Bronchus fibroblast of lung (primary cell): ENCODE measurements at places on chromosomes 5 and 9. TPM values are rescaled to one million over a fixed set of nuclear protein-coding genes. Genes with fewer than 3 reads are reported as not detected.

The DHX29 gene
- 20.7 and 25.4 TPM in 2 replicates for total RNA-seq

The SLC4A9 gene
- total RNA-seq = not detected in 2 replicates

The PCDHGC4 gene
- 0.17 and 0.30 TPM in 2 replicates for total RNA-seq

The CDX1 gene
- total RNA-seq = not detected in 2 replicates

The CDKN2B-AS1 gene
- total RNA-seq = 0.84 and 0.89 TPM in 2 replicates

The CDH10 gene
- total RNA-seq = 0.15 TPM in 1 of 2 replicates, not detected in the other

The DMRT2 gene
- total RNA-seq = not detected in 2 replicates

The TXNDC8 gene
- not detected in 2 replicates for total RNA-seq

The SDHA gene
- total RNA-seq = 98.5 and 110 TPM in 2 replicates

The PRR16 gene
- 23.9 and 28.1 TPM in 2 replicates for total RNA-seq

The ADGRV1 gene
- 0.17 TPM in 1 of 2 replicates, not detected in the other for total RNA-seq

The NUTM2F gene
- total RNA-seq = not detected in 2 replicates

The OGN gene
- 0.15 and 0.17 TPM in 2 replicates for total RNA-seq

The HTR1A gene
- not detected in 2 replicates for total RNA-seq

The FOXD4L3 gene
- total RNA-seq = not detected in 2 replicates

The MEIKIN gene
- total RNA-seq = not detected in 2 replicates

The CDC20B gene
- not detected in 2 replicates for total RNA-seq

The FOXD4L4 gene
- not detected in 2 replicates for total RNA-seq

The CDH6 gene
- total RNA-seq = 0.30 and 0.34 TPM in 2 replicates

The LCN15 gene
- total RNA-seq = not detected in 2 replicates

The CYLC2 gene
- total RNA-seq = not detected in 2 replicates

The NR4A3 gene
- under 0.01 and 0.15 TPM in 2 replicates for total RNA-seq

The SLC31A2 gene
- total RNA-seq = 5.7 and 6.4 TPM in 2 replicates

The NOTCH1 gene
- 7.2 and 9.7 TPM in 2 replicates for total RNA-seq

The UBTD2 gene
- 16.4 and 20.3 TPM in 2 replicates for total RNA-seq

The TNFSF15 gene
- under 0.01 and 0.17 TPM in 2 replicates for total RNA-seq

The RNF180 gene
- 1.0 and 1.2 TPM in 2 replicates for total RNA-seq

The ORM2 gene
- not detected in 2 replicates for total RNA-seq

The ZNF618 gene
- total RNA-seq = 6.4 TPM in 2 replicates

The AK8 gene
- 0.34 and 0.59 TPM in 2 replicates for total RNA-seq

The CEP72 gene
- 5.1 and 6.1 TPM in 2 replicates for total RNA-seq

The SLC6A7 gene
- not detected in 2 replicates for total RNA-seq

The DAP gene
- total RNA-seq = 45.2 and 52.5 TPM in 2 replicates

The HEXB gene
- total RNA-seq = 164 and 189 TPM in 2 replicates

The GABRB2 gene
- not detected in 2 replicates for total RNA-seq

The TAF11L7 gene
- total RNA-seq = not detected in 2 replicates

The MGAT1 gene
- 105 and 107 TPM in 2 replicates for total RNA-seq

The CCDC192 gene
- not detected in 2 replicates for total RNA-seq

The OSMR gene
- total RNA-seq = 19.9 and 21.0 TPM in 2 replicates

The IL31RA gene
- 3.1 and 3.2 TPM in 2 replicates for total RNA-seq

The MUSK gene
- 0.15 and 0.17 TPM in 2 replicates for total RNA-seq

The BARHL1 gene
- not detected in 2 replicates for total RNA-seq

The FLT4 gene
- total RNA-seq = under 0.01 and 0.45 TPM in 2 replicates

The PPP3R2 gene
- total RNA-seq = not detected in 2 replicates

The KCNV2 gene
- total RNA-seq = not detected in 2 replicates

The SLC34A3 gene
- not detected in 2 replicates for total RNA-seq

The SMIM32 gene
- not detected in 2 replicates for total RNA-seq

The CDO1 gene
- total RNA-seq = 8.0 and 19.0 TPM in 2 replicates

The FRMD3 gene
- total RNA-seq = 0.59 and 2.0 TPM in 2 replicates

The DIPK1B gene
- total RNA-seq = 1.5 and 2.5 TPM in 2 replicates

The AQP7 gene
- total RNA-seq = not detected in 2 replicates

The MSX2 gene
- total RNA-seq = 1.8 and 2.2 TPM in 2 replicates

The ZNF189 gene
- 6.7 and 7.4 TPM in 2 replicates for total RNA-seq

The BSPRY gene
- not detected in 2 replicates for total RNA-seq

The SVEP1 gene
- total RNA-seq = 5.5 and 6.2 TPM in 2 replicates

The PCDHGB3 gene
- total RNA-seq = 0.45 and 0.50 TPM in 2 replicates

The RASGRF2 gene
- 4.9 and 5.7 TPM in 2 replicates for total RNA-seq

The FBP2 gene
- not detected in 2 replicates for total RNA-seq

The DOCK8 gene
- total RNA-seq = under 0.01 TPM in 1 of 2 replicates, not detected in the other

The GARIN3 gene
- not detected in 2 replicates for total RNA-seq
